Non-pigmented ciliary epithelial cell (primary cell): ENCODE measurements at places on chromosomes 4 and X.

- DNase-seq: no peak
These were observed 44.6 kb downstream of the CXorf58 start for GRCh38 chrX:23952391-23952790.

GRCh38 chr4:34891892-34892291, 1352.4 kb downstream of the ARAP2 start:
- no peak for DNase-seq

DNA sequence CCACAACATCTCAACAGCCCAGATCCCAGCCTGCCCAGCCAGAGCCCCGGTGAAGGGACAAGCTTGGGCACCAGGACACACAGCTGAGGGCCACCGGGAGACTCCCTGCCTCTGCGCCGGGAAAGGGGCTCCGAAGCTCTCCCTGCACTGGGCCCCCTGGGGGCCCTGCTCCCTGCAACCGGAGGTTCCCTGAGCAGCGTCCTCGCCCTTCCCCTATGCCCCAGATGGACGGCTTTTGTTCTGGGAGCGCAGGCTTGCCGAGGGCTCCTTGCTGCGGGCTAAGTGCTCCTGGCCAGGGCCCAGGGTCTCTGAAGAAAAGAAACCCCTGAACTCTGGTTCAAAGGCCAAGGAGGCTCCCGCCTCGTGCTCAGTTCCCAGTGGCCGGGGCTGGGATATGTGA, 899 bp upstream of the ZFP92 start:
- DNase-seq: no peak

- no peak for DNase-seq
These were observed 937.1 kb downstream of the PDHA2 start for GRCh38 chr4:96776920-96777527.

GRCh38 chr4:110472583-110473329, 3.2 kb upstream of the ENPEP start:
- DNase-seq: no peak

GRCh38 chr4:84750960-84751283, 168.0 kb downstream of the CDS1 start:
- no peak for DNase-seq

GRCh38 chr4:153076861-153077260, 127.4 kb upstream of the TRIM2 start:
- DNase-seq: no peak

DNA sequence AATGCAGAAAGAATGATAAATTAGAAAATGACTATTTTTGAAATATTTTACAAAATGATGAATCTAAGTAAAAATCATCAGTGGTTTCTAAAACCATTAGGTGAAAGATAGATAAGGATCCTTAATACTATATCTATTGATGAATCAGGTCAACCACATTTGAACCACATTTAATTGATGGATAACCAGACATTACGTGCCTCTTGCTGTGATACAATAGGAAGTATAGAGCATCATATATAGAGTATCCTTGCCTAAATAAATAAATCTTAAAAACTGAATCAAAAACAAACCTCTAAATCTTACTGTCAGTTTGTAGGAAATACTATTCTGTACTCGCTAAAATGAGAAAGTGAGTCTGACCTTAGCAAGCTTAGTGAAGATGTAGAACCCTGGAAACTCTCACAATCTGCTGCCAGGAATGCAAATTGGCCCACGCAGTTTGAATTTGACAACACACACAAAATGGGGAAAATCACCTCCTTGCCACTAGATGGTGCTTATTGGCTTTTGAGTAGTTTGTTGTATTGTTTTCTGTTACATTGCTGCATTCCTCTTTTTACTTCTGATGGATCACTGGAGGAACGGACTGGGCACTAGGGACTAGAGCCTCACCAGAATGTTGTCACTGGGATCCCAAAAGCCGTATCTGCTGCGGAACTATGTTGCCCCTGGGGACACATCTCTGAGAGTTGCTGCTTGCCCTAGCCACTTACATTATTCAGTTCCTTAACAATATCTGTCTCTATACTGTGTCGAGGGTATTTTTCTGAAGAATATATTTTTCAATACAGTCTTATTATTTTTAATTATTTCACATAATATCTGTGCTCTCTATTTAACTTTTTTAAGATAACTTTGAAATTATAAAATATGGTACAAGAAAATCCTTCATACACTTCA, 25.4 kb upstream of the SLAIN2 start:
- no peak for DNase-seq

DNA sequence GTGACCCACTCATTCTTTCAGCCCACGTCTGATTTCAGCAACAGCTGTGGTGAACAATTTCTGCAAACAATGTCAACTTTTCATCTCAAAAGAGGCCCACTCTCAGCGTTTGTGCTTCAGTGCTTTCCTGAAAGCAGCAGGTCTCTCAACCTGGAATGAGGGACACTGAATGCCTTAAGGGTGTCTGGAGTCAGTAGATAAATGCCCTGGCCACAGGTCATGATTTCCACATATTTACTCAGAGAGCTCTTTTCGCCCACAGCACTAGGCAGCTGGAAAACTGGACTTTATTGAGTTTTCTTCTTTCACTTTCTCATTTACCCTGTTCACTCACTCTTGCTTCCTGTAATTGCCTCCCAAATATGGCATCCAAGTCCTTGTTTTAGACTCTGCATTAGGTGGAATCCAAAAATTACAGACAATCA, 52.8 kb downstream of the NPFFR2 start:
- DNase-seq: no peak

- no peak for DNase-seq
These were observed 5.7 kb downstream of the ARHGAP10 start for GRCh38 chr4:147737623-147738022.

DNA sequence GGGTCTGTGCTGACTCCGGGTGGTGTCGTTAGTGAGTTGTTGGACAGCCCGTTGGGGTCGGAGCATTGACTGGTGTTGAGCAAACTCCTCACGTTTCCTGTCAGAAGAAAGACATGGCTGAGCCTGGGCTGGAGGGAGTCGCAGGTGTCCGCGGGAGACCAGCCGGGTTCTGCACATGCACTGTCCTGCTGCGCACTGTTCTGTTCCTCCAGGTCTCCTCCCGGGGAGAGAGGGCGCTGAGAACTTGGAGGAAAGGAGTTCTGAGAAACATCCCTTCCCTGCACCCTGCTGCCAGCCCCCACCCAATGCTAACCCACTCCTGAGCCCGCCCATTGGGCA, 1.1 kb downstream of the ZNF141 start:
- DNase-seq: no peak

DNA sequence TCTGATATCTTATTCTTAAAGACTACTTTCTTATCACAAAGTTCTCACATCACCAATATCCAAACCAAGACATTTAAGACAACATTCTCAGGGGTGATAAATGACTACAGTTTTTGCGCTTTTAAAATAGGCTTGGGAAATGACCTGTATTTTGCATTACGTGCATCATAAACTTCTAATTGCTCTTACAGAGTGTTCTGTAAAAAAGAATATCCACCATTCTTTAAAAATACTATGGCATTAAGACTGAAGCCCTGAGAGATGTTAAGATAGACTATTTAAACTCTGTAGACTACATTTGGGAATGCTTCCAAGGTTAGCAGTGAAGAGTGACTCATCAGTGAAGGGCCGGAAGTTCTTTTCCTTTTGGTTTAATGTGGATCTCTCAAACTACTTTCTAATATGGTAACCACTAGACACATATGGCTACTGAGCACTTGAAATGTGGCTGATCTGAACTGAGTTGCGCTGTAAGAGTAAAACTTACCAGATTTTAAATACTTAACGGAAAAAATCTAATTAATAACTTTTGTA, 518.8 kb upstream of the FTHL17 start:
- DNase-seq: no peak

DNA sequence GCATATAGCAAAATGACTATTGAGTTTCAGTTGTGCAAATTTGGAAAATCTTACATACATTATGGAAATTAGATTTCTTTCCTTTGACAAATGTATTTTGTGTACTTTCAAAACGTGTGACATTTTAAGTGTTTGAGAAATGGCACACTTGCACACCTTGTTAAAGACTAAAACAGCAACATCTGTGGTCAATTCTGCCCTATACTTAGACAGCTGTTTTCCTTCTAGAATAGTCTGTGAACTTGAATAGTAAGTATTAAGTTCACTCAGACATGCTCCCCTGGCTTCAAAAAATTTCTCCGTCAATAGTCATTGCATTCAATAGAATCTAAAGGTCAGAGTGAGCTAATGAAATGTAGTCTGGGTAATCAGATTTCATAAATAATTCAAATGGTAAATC, 21.7 kb upstream of the TBC1D9 start:
- DNase-seq: no peak

DNA sequence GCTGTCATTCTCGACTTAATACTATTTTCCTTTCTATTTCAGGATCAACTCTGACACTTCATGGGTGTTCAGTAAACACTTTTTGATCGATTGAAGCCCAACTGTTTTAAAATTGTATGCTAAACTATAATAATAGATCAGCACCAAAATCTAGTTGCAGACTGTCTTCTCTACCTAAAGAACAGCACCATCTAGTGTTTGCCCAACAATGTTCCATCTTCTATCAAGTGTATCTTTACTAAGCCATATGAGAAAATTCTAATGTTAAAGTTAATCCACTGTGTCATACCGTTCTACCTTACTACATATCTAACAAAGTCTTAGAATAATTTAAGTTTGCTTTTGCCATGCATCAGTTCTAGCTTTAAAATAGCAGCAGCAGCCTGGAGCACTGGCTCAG, 113.0 kb upstream of the PRDX4 start:
- DNase-seq: no peak

GRCh38 chr4:67342291-67342690, 203.0 kb downstream of the CENPC start:
- no peak for DNase-seq

DNA sequence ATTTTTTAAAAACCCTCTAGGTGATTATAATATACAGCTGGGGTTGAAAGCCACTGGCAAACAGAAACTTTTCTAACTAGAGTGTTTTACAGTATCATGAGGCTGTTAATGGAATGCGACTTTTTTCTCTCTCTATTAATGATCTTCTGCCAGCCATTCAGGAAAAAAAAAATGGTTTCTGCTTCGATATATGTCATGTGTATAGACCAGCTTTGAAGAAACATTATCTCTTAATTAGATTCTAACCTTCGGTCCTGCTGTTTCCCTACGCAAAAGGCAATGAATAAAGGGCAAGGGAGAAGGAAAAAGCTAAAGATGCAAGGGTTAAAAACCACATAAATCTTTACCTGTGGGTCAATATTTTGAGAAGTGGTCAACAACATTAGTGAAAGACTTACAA, 1662.1 kb upstream of the TENM3 start:
- no peak for DNase-seq

DNA sequence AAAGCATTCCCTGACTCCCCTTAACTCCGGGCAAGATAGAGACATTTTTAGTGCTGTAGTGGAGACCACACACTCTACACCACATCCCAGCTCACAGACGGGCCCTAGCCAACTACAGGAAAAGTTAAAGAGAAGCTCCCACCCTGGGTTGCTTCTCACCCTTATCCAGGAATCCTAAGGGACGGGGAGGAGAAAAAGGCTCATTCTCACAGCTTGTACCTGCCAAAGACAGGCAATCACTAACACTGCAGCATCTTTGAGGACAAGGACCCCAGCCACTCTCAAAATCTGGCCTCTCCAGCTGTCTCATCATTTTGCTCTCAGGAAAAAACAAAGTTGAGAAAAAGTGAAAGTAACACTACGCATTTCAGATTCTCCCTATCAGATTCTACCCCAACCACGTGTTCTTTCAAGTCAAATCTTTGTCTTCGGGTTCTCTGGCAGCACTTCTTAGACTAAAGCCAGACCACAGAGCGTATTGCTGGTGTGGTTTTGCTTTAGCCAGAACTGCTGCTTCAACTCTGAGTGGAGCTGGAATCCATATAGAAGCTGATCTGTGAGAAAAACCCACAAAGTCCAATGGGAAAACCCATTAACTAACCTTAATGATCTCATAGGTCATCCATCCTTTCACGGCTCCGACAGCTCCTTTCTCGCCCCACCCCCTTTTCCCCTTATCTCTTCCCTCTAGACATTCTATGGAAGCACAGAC, 605.9 kb upstream of the DIPK2B start:
- DNase-seq: no peak

- DNase-seq: no peak
These were observed 7.7 kb downstream of the NKX3-2 start for GRCh38 chr4:13536607-13537006.

DNA sequence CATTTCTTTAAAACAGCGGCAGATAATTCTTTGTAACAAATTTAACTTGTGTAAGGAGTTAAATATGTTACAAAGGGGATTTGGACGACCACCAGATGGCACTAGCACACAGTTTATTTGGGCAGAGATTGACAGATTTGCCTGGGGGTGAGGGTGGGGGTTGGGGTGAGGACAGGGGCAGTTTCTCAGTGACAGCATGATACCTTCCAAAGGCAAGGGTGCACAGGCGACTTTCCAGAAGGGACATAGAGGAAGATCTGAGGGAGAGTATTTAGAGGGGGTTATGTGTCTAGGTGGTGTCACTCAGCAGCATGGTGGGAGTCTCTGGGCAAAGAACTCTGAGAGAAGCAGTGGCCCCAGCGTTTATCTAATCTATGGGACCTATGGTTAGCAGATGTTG, 9.6 kb upstream of the TMA16 start:
- DNase-seq: peak; percentile 17

- no peak for DNase-seq
These were observed 1.0 kb downstream of the OTUD4 start for GRCh38 chr4:145179281-145179860.

- DNase-seq: peak; percentile 46
These were observed 92.5 kb downstream of the ANK2 start for GRCh38 chr4:113141901-113142346.

DNA sequence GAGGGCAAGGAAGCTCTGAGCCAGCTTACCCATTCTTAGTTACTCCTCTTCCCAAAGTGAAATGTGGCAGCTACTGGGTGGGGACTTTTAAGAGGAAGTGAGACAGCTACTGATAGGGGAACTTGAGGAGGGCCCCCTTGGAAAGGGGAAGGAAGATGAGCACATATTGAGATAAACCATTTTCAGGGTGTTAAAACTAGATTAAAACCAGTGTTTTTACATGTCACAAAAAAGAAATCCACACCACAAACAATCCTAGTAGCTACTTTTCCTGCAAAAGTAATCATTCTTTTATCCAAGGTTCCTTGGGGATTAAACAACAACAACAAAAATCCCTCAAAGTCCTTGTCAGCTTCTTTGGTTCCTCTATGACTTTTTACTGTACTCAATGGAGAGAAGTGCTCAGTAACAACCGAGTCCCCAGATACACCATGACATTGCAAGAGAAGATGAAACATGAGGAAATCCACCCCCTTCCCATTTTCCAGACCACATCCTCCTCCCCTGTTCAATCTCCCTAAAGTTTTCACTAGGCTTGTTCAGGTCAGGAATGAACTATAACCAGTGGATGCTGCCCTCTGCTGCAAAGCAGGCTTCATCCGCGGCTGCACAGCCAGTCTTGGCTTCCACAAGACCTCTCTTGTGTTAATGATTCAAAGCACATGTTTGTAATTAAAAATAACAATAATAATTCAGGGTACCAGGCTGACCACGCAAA, 113.5 kb upstream of the TMEM164 start:
- no peak for DNase-seq

GRCh38 chr4:82447886-82448285, 17.5 kb downstream of the ENOPH1 start:
- no peak for DNase-seq

GRCh38 chrX:29107231-29107630, 520.0 kb downstream of the IL1RAPL1 start:
- no peak for DNase-seq
